ENCODE measurements at places on chromosomes 2 and 18.

GRCh38 chr2:64857581-64858471 is 131.4 kb upstream of the SLC1A4 start:
- DNase-seq: peak; percentile 99

GRCh38 chr2:128638341-128639119 is 319.9 kb upstream of the HS6ST1 start:
- no peak for DNase-seq

GRCh38 chr2:140895378-140895777 is 1235.4 kb downstream of the LRP1B start:
- no peak for DNase-seq

DNA sequence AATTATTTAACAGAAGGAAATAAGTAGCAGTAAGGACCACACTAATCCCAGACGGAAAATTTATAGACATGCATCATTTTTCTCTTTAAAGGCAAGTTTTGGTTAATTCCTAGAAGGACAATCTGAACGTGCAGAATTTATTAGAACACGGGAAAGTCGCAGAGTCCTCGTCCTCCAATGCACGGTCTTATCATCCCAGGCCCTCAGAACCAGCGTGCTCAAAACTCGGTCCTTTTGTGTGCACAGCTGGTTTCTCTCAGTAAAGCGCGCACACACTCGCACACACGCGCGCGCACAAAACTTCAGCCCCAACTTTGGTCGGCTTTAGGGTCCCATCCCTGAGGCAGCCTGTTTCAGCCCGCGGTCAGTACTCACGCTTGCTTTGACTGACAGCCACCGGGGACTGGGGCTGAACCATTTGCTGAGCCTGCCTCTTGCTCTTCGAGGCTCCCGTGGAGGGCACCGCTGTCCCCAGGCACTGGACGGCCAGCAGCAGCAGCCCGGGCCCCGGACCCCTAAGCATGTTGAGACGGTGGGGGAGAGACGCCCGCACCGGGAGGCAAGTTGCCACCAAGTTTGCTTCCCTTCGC is 493 bp downstream of the FN1 start:
- peak; percentile 50 for DNase-seq

DNA sequence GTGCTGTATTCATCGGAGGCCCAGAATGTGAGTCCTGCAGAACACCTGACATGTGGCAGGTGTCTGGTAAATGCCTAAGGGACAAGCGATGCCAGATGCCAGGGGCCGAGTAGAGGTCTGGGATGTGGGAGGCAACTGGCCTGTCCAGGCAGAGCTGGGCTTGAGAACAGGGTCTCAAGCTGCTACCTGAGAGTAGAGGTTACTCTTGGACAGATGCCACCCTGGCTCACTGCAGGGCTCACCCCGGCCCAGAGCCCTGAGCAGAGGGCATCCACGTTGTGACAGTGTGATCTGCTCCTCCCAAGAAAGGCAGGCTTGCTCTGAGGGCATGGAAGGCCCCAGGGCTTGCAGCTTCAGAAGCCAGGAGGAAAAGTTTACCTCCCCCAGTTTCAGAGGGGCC is 692.0 kb upstream of the ID2 start:
- no peak for DNase-seq

DNA sequence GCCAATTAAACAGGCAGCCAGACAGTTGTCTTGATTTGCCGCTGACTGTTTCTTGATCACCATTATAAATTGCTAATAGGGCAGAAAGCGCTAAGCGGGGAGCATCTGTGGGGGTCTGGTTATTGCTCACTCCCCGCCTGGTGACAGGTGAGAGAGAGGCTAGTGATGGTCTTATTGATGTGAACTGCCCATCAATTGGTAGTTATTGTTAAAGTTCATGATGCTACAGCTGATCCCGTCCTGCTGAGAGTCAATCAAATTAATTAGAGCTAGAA is 148.5 kb downstream of the LNPK start:
- no peak for DNase-seq
